Astrocyte of the hippocampus (primary cell): ENCODE measurements at places on chromosomes 5 and 9.
A peak's percentile ranks its signal among the peaks of the same experiment; 100 is the strongest.

GRCh38 chr5:42021923-42022322 lies 96.8 kb downstream of the FBXO4 start:
- DNase-seq = peak; percentile 15

GRCh38 chr5:16934123-16934522 lies 2.0 kb downstream of the MYO10 start:
- DNase-seq = peak; percentile 87

GRCh38 chr5:62886603-62887315 lies 308.1 kb downstream of the LRRC70 start:
- DNase-seq = peak; percentile 84

DNA sequence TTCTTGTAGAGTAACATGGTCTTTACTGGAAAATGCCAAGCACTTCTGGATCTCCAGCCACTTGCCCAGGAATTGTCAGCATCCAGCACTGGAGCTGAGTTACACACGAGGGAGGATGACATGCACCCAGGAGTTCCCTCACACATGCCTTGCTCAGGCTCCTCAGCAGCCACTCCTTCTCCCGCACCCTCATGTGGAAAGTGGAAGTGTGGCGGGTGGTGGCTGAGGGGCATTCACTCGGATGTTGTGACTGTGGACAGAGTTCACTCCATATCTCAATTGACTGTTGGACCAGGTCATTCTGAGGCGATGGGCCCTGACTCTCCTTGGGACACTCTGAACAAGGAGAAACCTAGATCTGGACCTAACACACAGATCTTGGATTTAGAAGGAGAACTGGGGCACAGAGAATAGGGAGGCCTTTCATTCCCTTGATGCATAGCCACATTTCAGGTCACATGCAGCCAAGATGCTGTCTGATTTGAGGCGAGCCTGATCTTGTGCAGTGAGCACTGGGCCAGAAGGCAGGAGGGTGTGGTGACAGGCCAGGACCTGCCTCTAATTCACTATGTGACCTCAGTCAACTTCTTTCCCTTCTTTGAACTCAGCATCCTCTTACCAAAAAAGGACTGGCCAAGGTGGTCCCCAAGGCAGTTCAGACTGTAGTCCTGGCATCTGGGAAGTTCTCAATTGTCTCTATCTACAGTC lies 62.1 kb downstream of the CYSTM1 start:
- DNase-seq = no peak

DNA sequence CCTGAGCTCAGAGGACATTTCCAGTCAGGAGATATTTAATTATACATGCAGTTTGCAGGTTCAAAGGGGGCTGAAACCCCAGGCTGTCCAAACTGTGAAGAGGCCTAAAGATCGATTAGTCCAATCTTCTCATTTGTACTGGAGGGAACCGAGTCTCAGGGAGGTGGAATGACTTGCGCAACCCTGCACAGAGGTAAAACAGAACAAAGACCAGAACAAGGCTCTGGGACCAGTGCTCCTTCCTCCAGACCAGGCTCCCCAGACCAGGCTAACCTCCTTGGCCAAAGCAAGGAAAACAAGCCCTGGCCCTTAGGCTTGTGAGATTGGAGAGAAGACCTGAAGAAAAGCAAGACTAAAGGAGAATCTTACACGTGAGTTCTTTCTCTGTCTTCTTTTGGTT lies 120.8 kb downstream of the ENC1 start:
- no peak for DNase-seq

- DNase-seq = no peak
Measured at GRCh38 chr5:24646915-24647314, 2.1 kb upstream of the CDH10 start.

DNA sequence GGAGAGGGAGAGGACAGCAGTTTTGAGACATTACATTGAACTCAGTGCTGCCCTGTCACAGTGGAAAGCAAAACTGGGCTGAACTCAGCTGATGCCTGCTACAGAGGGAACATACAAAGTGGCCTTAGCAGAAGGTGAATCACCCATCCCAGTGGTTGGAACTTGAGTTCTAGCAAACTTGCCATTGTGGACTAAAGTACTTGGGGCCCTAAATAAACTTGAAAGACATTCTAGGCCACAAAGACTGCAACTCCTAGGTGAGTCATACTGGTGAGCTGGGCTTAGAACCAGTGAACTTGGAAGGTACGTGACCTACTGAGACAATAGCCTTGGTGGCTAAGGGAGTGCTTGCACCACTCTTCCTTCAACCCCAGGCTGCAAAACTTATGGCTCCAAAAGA lies 155.7 kb upstream of the RIOK2 start:
- DNase-seq = no peak

DNA sequence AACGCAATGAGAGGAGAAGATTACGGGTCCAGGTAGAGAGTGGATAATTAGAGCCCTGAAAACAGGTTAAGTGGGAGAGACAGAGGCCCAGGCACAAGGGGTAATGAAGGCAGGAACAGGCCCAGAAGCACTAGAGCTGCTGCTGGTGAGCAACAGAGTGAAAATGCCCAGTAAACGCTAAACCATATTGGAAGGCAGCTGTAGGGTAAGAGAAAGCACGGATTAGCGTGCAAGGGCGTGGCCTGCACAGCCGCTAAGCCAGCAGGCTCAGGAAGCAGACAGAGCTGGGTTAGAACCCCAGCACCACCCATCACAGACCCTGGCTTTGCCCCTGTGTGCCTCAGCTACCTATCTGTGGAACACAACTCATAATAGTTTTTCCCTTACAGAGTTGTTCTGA lies 93.2 kb downstream of the PAX5 start:
- no peak for DNase-seq

- no peak for DNase-seq
Measured at GRCh38 chr5:7902201-7902600, 33.3 kb downstream of the MTRR start.

DNA sequence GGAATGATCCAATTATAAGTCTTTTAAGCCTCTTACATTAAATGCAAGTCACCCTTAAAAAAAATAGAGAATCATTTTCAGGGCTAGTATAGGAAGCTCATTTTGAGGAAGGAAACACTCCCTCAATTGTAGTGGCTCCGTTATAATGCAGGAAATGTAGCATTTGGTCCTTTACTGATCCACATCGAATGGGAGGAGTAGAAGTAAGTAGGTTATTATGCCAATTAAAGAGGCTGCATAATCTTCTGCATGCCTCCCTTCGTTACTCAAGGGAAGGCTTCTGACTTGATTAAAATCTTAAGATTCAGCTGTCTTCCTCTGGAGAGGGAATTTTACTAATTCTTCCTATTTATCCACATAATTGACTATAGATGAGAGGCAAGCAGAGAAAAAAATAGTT lies 579.2 kb upstream of the COX7C start:
- no peak for DNase-seq

- DNase-seq = no peak
Measured at GRCh38 chr5:139947727-139948126, 95.4 kb downstream of the NRG2 start.

DNA sequence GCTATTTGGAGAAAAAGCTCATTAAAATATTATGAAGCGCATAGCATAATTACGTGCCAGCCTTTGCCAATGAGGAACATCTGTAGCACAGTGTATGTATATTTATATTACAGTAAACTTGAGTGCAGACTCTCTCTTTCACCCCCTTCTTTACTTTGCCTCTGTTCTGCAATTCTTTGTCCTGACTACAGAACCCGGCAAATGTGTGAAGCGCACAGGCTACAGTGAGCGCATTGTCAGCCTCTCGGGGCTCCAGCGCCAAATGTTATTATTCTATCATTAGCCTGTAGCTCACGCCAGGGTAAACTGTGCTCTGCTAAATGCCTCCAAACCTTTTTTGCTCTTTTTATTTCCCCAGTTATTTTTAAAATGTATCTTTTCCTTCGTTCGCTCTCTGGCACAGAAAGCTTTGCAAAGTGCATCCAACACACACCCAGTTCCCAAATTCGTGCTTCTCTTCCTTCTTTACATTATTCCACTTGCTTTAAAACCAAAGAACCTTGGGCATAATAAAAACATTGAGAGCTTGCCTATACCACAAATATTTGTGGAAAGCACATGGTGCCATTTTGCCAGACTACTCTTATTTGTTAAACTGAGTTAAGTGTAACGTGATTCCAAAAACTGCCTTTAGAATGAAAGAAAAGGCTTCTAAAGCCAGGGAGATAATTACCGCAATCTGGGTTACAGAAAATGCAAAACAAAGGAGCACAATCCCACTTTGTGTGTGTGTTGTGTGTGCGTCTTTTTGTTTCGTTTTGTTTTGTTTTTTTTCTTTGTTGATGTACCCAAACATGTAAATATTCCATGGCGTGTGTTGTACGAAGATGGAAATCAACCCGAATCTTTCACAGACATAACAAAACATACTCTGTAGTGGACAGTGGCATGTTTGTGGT lies 164.1 kb upstream of the MPDZ start:
- peak; percentile 36 for DNase-seq

DNA sequence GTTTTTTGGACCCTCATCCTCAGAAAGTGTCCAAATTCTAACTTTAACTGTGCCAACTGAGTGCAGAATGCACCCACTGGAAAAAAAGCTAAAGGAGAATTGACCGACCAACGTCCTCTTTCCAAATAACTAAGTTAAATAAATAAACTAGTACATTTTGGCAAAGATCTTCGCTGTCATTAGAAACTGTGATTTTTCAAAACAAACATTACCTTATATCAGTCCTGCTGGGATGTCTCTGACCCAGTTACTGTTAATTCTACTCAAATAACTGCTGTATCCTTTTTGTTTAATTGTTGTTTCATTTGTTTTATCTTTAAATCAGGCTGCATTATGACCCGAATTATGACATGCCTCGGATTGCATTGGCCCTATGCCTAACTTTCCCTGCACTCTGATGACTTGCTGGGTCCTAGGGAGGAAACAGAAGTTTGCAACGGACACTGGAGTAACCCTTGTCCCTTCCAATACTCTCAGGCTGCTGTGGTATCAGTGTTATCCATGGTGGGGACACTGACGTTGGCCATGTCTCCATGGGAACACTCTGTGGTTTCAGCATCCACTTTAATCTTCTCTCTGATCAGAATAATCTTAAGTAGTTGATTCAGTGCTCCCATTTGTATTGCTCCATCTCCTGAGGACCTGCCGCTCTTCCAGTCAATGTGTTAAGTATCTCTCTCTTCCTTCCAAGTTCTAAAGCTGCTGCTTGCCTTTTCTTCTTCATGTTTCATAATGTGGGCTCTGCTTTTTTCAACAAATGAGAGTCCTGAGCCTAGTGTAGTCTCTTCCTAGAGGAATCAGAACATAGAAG lies 11.1 kb upstream of the IFNA5 start:
- no peak for DNase-seq

- DNase-seq = peak; percentile 99
Measured at GRCh38 chr5:78504704-78505677, 143.6 kb downstream of the LHFPL2 start.

- peak; percentile 23 for DNase-seq
Measured at GRCh38 chr5:65823204-65823603, 101.2 kb downstream of the NLN start.

DNA sequence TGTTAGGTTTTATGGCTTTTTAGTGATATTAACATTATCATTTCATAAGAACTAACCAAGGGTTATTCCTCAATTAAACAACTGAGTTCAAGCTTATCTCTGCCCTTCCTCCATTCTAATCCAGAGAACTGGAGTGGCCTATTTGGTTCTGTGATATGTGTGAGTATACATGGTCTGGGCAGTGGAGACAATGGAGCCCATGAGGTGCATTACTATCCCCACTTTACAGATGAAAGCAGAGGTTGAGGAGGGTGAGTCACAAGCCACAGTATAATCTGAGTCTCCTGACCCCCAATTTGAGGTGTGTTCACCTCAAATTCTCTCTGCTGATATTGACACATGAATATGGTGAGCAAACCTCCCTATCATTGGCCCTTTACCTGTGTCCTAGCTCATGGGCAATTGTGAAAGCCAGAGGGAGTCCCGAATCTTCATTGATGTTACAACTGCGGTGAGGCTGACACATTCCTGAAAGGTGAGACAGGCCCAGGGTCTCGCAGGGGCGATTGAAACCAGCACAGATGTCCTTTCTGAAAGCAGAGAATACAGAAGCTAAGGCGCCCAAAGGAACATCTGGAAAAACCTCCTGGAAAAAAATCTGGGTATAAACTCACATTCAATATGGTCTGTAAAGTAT lies 217.2 kb downstream of the TARS1 start:
- DNase-seq = peak; percentile 20

GRCh38 chr9:133703591-133704399 lies 34.4 kb downstream of the SARDH start:
- no peak for DNase-seq

DNA sequence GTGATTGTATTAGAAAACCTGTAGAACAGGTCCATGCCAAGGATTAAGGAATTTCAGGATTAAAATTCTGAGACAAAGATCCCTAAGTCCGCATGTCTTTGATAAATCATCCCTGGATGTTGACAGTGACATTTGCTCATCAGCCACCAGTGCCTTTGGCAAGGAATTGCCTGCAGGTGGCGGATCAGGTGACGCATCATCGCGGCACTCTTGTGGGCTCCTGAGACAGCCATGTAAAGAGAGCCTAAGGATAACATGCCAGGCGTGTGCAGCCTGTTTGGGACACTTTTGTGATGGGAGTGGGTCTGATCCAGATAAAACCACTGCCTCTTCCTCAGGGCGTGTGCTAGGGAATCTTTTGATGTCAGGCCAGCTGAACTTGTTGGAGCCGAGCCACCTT lies 40.6 kb downstream of the ADCY2 start:
- DNase-seq = no peak

- no peak for DNase-seq
Measured at GRCh38 chr5:3007577-3007976, 256.1 kb upstream of the IRX2 start.

GRCh38 chr5:68190619-68191018 lies 24.9 kb upstream of the PIK3R1 start:
- DNase-seq = no peak

- peak; percentile 46 for DNase-seq
Measured at GRCh38 chr9:112890106-112891081, at the start of gene SLC46A2. SLC46A2 (minus strand) TSS chr9:112890876; CDS start chr9:112890681, 195 bp downstream.

DNA sequence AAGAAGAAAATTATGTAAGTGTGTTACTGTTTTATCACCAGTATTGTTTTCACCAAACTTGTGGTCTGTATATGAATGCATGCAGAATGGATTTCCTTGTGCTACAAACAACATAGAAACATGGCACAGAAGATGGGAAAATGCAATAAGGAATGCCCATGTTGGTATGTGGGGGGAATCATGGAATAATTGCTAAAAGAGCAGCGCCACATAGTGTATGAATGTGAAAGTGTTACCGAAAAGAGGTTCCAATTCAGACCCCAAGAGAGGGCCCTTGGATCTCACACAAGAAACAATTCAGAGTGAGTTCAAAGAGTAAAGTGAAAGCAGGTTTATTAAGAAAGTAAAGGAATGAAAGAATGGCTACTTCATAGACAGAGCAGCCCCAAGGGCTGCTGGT lies 26.4 kb upstream of the TYRP1 start:
- no peak for DNase-seq

DNA sequence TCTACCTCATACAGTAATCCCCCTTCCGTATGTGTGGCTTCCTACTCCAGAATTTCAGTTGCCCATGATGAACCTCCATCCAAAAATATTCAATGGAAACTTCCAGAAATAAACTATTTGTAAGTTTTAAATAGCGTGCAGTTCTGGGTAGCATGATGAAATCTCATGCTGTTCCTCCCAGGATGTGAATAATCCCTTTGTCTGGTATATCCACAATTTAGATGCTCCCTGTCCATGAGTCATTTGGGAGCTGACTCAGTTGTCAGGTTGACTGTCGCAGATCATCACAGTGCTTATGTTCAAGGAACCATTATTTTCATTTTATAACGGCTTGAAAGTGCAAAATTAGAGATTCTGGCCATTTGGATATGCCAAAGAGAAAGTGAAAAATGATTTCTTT lies 290.1 kb upstream of the CDH9 start:
- DNase-seq = peak; percentile 12
